ENCODE measurements at places on chromosomes 1 and 21.

DNA sequence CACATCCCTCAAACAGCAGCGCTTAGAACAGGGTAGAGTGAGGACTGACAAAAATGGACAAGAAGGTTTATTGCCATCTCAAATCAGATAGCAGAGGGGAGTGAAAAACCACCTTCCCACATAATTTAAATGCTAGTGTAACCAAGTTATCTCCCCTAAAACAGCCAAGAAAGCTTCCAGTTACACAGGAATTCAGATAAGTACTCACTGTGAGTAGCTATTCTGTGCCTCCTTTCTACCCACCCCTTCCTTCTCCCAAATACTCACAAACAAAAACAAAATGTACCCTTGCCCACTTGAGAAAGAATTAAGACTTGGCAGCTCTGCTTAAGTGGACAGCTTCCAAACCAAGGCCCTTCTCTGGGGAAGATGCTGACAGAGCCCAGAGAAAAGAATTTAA lies 9.1 kb downstream of the OTUD7B start:
- DNase-seq = no peak

GRCh38 chr21:37273911-37274690 lies 7.0 kb upstream of the VPS26C start:
- no peak for DNase-seq

GRCh38 chr1:82564333-82564732 lies 763.6 kb downstream of the ADGRL2 start:
- DNase-seq = no peak

- no peak for DNase-seq
Measured at GRCh38 chr21:33835920-33836319, 79.7 kb downstream of the ATP5PO start.

DNA sequence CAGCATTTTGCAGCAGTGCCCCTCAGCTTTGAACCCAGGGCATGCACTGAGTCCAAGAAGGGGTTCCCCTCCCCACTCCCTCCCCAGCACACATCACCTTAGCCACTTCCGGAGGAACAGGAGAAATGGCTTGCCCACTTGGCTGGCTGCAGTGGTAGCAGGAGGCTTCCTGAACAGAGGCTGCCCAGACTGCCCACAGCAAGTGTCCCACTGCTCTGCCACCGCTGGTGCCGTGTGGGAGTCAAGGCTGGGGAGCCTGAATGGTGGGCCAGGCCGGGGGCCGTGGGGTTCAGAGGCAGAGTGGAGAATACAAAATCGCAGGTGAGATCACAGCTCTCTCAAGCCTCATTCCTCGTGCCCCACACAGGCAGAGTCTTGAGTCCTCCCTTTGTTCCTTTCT lies 34.5 kb downstream of the CD247 start:
- DNase-seq = no peak

- no peak for DNase-seq
Measured at GRCh38 chr21:15857740-15858139, 128.0 kb downstream of the USP25 start.

Measured in stimulated activated CD8-positive, alpha-beta memory T cell treated with anti-CD3 and anti-CD28 coated beads, Interleukin-15, amount 100 ng/mL, for 24 hours (primary cell).